ENCODE measurements at places on chromosomes 7 and 10. TPM values are rescaled to one million over a fixed set of nuclear protein-coding genes. Genes with fewer than 3 reads are reported as not detected.

DNA sequence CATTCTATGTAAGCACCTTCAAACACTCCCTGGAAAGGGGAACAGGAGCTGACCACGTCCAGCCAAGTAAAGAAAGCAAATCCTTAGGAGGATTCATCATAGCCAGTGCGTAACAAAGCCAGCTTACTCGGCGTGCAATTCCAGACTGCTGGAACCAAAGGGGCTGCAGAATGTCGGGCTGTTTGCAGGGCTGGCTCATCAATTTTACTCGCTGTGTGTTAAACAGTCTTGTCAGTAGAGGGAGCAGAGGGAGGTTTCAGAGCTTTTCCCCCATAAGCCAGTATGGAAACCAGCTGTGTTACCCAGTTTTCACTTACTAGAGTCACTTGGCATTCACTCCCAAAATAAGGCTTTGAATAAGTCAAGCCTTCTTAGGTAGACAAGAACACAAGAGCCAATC is 127.1 kb downstream of the KMT2E start:
- no peak overlapping the region for H3K4me3 ChIP-seq
- H3K4me1 ChIP-seq: peaks cover 14% of the 10 kb centered on the region
- DNase-seq: no peak
- peaks cover 17% of the 10 kb centered on the region for H3K36me3 ChIP-seq

DNA sequence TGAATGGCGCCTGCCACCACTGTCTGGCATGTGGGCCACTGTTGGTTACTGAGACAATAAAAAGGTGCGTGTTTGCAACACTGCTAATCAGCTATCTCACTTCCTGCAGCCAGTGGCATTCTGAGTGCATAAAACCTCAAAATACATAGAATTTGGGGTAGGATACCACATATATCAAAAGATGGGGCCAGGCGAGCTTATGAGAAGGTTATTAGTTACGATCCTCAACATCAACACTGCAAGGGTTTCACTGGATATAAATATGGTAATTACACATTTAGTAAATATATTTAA is 200.2 kb downstream of the WDR37 start:
- H3K4me1 ChIP-seq: peaks cover 36% of the 10 kb centered on the region
- H3K36me3 ChIP-seq: peaks cover 9% of the 10 kb centered on the region
- DNase-seq: no peak
- peaks cover 8% of the 10 kb centered on the region for H3K27me3 ChIP-seq
- no peak overlapping the region for H3K4me3 ChIP-seq

GRCh38 chr7:70152313-70152712 is 554.0 kb downstream of the AUTS2 start:
- H3K4me1 ChIP-seq: peaks cover 17% of the 10 kb centered on the region
- no peak overlapping the region for H3K27ac ChIP-seq
- H3K4me3 ChIP-seq: no peak overlapping the region
- H3K36me3 ChIP-seq: peaks cover 5% of the 10 kb centered on the region
- no peak for DNase-seq

GRCh38 chr10:110192552-110192951 is 14.9 kb upstream of the MXI1 start:
- no peak for DNase-seq
- no peak overlapping the region for H3K4me3 ChIP-seq
- no peaks in the 10 kb centered on the region for H3K4me1 ChIP-seq
- H3K27ac ChIP-seq: no peak overlapping the region

GRCh38 chr7:134707663-134708378 is 61.2 kb downstream of the BPGM start:
- no peak for DNase-seq
- no peak overlapping the region for H3K27ac ChIP-seq
- H3K4me3 ChIP-seq: no peak overlapping the region
- peaks cover 2% of the 10 kb centered on the region for H3K27me3 ChIP-seq

COL17A1 gene
- 4.2 TPM for total RNA-seq

DNA sequence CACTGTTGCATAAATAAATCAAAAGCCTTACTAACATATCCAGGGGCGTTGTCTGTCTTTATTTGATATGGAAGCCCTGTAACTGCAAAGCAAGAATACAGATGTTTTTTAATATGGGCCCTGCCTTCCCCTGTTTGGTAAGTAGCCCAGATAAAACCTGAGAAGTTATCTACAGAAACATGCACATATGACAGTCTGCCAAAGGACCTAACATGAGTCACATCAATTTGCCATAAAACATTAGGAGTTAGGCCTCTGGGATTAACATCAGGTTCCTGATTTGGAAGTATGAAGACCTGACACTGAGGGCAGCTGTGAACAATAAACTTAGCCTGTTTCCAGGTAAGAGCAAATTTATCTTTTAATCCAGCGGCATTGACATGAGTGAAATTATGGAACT is 1588.8 kb downstream of the REEP3 start:
- no peaks in the 10 kb centered on the region for H3K4me1 ChIP-seq
- DNase-seq: no peak
- H3K36me3 ChIP-seq: no peaks in the 10 kb centered on the region
- no peak overlapping the region for H3K27ac ChIP-seq
- H3K4me3 ChIP-seq: no peak overlapping the region

MKI67 gene
- 19.7 TPM for total RNA-seq

- H3K36me3 ChIP-seq: peaks cover 10% of the 10 kb centered on the region
- peak overlapping the region; percentile 91 for H3K4me3 ChIP-seq
- DNase-seq: peak; percentile 75
These were observed 809 bp downstream of the C10orf143 start for GRCh38 chr10:130109796-130110245.

CALML3 gene
- total RNA-seq: not detected

- H3K27ac ChIP-seq: no peak overlapping the region
- H3K27me3 ChIP-seq: peaks cover 8% of the 10 kb centered on the region
- no peak overlapping the region for H3K4me3 ChIP-seq
These were observed 164.4 kb downstream of the GLRX3 start for GRCh38 chr10:130300608-130301020.

TLX1 gene
- 31.0 TPM for total RNA-seq

DNA sequence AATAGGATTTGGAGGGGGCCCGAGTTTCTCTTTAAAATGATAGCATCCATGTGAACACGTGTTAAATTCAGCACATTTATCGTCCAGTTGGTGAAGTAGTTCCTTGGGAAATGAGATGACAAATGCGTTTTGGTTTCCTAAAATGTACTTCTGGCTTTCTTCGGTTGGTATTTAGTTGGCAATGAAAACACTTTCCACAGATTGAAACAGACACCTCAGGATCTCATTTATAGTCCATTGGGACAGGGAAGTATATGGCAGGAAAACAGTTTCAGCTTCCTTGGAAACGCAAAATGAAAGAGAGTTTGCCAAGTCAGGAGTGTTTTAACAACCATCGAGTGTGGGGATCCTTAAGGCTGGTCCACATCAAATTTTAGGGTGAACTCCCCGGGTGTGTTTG is 19.4 kb upstream of the LYZL1 start:
- no peaks in the 10 kb centered on the region for H3K36me3 ChIP-seq
- DNase-seq: no peak
- H3K27me3 ChIP-seq: no peaks in the 10 kb centered on the region
- no peak overlapping the region for H3K4me3 ChIP-seq

DNA sequence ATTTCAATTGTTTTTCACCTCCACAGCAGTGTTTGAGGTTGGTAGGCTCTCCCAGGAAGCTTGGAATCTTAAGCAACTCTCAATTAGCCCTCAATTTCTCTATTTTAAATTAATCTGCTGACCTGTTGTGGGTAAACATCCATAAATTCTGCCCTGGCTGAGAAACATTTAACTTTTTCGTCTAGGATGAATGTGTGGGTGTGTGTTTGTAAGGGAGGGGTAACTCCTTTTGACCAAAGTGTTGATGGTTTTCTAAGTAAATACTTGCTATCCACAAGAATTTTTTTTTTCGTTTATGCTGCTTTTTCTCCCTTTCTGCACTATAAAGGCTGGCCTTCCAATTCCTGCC is 973 bp downstream of the PPP3CB start:
- H3K27ac ChIP-seq: peak overlapping the region; percentile 87
- H3K36me3 ChIP-seq: peaks cover 41% of the 10 kb centered on the region
- DNase-seq: no peak
- H3K4me1 ChIP-seq: peaks cover 30% of the 10 kb centered on the region
- H3K27me3 ChIP-seq: peaks cover 21% of the 10 kb centered on the region

DNA sequence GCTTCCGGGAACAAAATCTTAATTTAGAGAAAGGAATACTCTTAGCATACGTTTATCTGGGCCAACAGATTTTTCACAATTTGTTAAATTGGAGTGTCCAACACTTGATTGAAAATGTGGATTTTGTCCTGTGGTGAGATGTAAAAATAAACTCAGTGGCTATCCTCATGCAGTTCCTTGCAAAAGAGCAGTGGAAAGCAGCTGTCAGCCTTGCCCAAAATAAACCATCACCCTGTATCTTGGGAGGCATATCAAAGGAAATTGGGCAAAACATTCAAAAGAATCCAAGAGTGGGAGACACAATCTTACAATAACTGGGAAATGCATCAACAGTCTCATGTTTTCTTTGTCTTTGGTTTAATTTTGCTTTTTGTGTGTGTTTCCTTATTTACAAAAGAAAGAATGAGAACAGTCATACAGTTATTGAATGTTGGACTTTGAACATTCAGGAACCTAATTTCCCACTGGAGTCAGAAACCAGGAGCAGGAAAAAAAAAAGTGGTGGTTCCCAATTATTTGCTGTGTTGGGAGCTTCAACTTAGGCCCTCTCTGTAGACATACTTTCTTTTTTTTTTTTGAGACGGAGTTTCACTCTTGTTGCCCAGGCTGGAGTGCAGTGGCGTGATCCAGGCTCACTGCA is 44.4 kb upstream of the DGKI start:
- peaks cover 2% of the 10 kb centered on the region for H3K27me3 ChIP-seq
- no peak overlapping the region for H3K27ac ChIP-seq
- no peak overlapping the region for H3K4me3 ChIP-seq
- H3K4me1 ChIP-seq: peaks cover 19% of the 10 kb centered on the region
- no peak for DNase-seq

GRCh38 chr7:106423821-106424475 is 139.2 kb upstream of the NAMPT start:
- DNase-seq: no peak
- H3K27me3 ChIP-seq: peaks cover 3% of the 10 kb centered on the region
- H3K27ac ChIP-seq: no peak overlapping the region
- no peak overlapping the region for H3K4me3 ChIP-seq
- peaks cover 3% of the 10 kb centered on the region for H3K4me1 ChIP-seq

- peak overlapping the region; percentile 54 for H3K27ac ChIP-seq
- no peak overlapping the region for H3K4me3 ChIP-seq
- H3K4me1 ChIP-seq: peaks cover 15% of the 10 kb centered on the region
- H3K36me3 ChIP-seq: no peaks in the 10 kb centered on the region
- H3K27me3 ChIP-seq: no peaks in the 10 kb centered on the region
These were observed 240.9 kb upstream of the KAT6B start for GRCh38 chr10:74585231-74586087.

DNA sequence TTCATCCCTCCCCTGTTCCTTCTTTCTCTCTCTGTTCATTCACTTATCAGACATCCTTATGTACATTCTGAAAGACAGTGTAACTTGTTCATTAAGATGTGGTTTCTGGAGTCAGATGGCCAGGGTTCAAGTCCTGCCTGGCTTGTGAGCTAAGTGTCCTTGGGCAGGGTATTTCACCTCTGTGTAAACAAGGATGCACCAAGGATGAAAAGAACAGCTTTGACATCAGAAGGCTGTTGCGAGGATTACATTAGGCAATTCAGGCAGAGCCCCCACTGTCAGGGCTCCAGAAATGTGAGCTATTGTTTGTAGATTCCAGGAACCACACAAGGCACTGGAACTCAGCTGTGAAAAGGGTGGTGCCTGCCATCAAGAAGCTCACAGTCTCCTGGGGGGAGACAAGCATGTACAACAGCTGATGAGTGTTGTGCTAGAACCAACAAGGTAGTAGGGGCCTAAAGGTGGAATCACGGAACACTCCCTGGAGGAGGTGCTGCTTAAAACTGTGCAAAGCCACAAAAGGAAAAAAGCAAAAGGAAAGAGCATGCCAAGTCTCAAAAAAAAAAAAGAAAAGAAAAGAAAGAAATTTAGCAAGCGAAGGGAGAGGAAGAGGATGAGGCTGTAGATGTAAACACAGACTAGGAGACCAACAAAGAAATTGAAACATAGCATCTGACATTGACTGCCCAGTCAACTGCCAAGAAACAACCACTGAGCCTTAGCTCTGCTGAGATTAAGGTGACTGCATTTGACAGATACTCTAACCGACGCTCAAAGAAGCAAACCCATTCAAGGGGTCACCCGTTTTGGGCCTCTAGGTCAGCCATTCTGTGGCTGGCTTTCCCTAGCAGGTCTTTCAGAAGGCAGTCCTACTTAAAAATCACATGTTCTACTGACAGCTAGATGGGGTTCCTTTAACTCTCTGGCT is 12.5 kb downstream of the PDLIM1 start:
- H3K27me3 ChIP-seq: peaks cover 2% of the 10 kb centered on the region
- H3K4me1 ChIP-seq: peaks cover 34% of the 10 kb centered on the region
- no peak for DNase-seq
- no peak overlapping the region for H3K4me3 ChIP-seq
- peak overlapping the region; percentile 61 for H3K27ac ChIP-seq

DNA sequence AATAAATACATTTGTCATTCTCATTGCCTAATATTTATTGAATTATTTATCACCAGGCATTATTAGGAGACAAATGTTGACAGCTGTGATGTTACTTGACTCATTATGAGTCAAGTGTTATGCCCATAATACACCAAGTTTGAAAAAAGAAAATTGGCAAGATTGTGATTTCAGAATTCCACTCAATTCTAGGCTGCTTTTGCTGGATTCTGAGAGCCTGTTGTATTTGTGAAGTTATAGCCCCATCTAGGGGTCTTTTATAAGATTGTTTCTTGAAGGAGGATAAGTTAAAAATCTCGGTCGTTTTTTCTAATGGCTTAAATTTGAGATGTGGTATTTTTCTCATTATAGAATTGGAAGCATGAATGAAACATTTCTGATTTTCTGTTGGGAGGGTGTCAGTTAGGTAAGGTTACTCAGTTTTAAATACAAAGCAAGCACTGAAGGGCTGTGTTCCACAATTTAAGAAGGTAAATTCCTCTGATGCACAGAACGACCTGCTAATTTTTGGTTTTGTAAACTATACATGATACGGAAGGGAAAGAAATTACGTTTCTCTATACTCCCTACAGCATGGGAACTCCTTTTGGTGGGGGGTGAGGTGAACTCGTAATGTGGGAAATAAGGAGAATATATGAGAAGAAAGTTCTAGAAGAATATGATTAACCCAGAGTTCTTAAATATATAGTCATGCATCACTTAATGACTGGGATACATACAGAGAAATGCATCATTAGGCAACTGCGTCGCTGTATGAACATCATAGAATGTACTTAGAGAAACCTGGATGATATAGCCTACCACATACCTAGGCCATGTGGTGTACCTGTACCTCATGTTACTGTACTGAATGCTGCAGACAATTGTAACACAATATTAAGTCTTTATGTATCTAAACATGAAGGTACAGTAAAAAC is 2.6 kb downstream of the STK31 start:
- H3K27ac ChIP-seq: no peak overlapping the region
- H3K4me1 ChIP-seq: no peaks in the 10 kb centered on the region
- no peaks in the 10 kb centered on the region for H3K27me3 ChIP-seq
- no peak overlapping the region for H3K4me3 ChIP-seq

ABCB1 gene
- total RNA-seq: 1.0 TPM

COPS6 gene
- 82.4 TPM for total RNA-seq
